AG08396 (cell line): ENCODE measurements at places on chromosomes 7 and 10.

GRCh38 chr10:79203833-79204232 is 135.1 kb downstream of the ZMIZ1 start:
- no peak for DNase-seq

DNA sequence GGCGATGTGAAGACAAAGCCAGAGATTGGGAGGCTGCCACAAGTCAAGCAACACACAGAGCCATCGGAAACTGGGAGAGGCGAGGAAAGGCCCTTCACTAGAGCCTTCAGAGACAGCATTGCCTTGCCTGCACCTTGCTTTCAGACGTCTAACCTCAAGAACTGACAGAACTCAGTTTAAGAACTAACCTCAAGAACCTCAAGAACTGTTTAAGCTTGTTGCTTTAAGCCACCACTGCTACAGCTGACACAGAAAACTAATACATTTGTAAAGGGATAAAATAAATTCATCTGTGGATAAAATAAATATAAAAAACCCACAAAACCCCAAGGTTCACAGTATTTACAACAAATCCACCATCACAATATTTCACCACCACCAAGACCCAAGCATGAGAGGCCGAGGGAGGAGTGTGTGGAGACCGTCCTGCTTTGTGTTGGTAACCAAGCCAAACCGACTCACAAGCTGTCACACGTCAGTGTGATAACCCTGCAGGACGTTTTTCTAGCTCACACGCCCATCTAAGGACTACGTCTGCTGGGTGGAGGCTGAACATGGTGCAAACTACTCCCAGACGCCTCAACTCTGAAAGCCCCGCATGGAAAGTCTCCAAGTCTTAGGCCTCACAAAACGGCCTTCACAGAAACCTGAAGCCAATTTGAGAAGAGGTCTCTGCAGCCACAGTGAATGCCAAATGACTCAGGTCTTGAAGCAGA is 116.8 kb downstream of the ABLIM1 start:
- peak; percentile 81 for DNase-seq

GRCh38 chr7:144529269-144529926 is 125.9 kb upstream of the NOBOX start:
- DNase-seq = no peak

GRCh38 chr10:99996671-99997648 is 12.8 kb downstream of the DNMBP start:
- no peak for DNase-seq

DNA sequence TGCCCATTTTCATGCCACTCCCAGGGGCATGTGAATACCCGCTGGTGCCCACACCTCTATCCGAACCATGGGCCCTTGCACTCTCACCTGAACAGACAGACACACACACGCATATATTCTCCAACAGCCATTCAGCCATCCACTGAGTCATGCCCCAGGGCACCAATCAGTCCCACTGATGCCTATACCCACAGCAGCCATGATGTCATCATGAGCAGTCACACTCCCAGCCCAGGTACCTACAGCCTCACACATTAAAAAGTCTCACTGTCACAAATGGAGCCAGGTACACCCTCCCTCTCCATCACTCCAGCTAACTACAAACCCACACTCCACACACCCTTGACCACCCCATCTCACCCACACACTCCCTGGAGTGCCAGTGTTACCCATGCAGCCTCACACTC is 12.2 kb downstream of the VSIR start:
- DNase-seq = no peak

DNA sequence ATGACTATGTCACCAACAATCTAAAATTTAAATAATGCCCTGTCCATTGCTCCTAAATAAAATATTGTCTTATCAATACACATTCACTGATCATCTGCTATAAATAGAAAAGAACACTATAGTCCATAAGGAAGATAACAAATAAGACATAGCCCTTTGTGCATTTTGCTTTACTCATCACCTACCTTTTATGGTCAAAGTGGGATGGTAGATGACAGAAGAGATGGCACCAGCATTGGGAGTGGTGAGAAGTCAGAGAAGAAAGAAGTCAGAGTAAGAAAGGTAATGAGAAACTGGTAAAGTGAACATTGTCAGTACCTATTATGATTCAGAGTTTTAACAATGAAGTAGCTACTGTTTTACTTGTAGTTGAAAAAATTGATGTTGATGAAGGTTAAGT is 31.1 kb downstream of the SEMA3E start:
- DNase-seq = no peak

- DNase-seq = no peak
Observed at GRCh38 chr10:53719658-53720057, 947.1 kb upstream of the MBL2 start.

DNA sequence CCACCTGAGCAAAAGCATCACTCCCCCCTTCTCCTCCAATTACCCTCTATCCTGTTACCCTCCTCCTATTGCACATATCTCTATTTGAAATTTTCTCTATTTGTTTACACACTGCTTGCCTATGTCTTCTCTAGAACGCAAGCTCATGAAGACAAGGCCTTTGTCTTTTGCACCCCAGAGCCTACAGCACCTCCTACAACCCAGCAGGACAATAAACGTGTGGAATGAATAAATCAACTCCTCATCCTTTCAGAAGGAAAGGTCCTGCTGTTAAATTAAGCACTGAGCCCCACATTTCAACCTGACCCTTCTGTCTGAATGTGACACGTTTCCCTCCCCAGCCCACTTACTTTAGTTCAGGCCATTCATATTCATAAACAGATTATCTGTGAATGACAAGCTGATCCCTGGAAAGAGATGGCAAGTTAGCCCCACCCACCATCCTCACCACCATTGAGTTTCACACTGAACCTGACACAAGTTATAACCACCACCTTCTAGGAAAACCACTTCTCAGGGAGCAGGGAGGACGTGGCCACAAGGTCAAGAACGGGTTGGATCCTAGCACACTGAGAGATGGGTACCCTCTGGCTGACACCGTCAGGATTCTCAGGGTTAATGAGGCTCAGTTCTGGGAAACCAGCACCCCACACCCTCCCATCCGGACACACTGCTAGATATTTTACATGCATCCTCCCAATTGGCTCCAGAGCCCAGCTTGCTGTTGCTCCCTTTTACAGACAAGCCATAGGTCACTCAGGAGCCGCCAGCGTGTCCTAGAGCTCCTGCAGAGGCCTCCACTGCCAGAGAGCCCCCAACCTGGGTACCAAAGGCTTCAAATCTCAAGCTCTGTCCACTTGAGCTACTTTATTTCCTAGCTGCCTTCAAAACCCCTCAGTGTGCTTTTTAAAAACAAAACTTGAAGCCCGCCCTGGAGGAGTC is 934 bp downstream of the PRTFDC1 start:
- peak; percentile 27 for DNase-seq

GRCh38 chr10:28581916-28582315 is 49.0 kb downstream of the WAC start:
- DNase-seq = no peak

GRCh38 chr10:1410032-1410431 is 327.3 kb downstream of the ADARB2 start:
- no peak for DNase-seq

- DNase-seq = peak; percentile 85
Observed at GRCh38 chr10:13347500-13348156, 465 bp downstream of the SEPHS1 start.

DNA sequence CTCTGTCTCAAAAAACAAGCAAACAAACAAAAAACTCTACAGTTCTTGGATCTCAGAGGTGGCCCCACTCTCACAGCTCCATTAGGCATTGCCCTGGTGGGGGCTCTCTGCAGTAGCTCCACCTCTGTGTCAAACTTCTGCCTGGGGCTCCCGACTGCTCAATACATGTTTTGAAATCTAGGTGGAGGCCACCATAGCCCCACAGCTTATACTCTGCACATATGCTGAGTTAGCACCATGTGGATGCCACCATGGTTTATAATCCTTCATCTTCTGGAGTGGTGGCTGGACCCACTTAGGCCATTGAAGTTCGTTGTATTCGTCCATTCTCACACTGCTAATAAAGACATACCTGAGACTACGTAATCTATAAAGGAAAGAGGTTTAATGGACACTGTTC is 78.4 kb downstream of the SEPTIN14 start:
- DNase-seq = no peak
